Stimulated activated CD4-positive, alpha-beta T cell treated with anti-CD3 and anti-CD28 coated beads, TNF-alpha, amount 100 ng/mL, for 4 hours (primary cell): ENCODE measurements at places on chromosomes 6 and 20.
A peak's percentile ranks its signal among the peaks of the same experiment; 100 is the strongest.

DNA sequence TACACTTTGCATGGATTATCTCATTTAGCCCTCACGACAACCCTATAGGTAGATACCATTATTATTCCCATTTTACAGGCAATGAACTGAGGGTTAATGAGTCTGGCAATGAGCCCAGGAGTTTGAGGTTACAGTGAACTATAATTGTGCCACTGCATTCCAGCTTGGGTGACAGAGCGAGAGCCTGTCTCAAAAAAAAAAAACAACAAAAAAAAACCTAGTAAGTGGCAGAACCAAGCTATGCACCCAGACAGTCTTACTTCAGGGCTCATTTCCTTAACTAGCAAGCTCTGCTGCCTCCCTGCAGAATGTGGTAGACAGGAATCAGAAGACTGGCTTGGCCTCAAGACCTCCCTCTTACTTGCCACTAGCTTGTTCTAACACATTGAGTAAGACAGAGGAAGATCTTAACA is 71.9 kb upstream of the RREB1 start:
- no peak for DNase-seq

- no peak for DNase-seq
Observed at GRCh38 chr6:10763006-10763405, 15.4 kb downstream of the TMEM14B start.

DNA sequence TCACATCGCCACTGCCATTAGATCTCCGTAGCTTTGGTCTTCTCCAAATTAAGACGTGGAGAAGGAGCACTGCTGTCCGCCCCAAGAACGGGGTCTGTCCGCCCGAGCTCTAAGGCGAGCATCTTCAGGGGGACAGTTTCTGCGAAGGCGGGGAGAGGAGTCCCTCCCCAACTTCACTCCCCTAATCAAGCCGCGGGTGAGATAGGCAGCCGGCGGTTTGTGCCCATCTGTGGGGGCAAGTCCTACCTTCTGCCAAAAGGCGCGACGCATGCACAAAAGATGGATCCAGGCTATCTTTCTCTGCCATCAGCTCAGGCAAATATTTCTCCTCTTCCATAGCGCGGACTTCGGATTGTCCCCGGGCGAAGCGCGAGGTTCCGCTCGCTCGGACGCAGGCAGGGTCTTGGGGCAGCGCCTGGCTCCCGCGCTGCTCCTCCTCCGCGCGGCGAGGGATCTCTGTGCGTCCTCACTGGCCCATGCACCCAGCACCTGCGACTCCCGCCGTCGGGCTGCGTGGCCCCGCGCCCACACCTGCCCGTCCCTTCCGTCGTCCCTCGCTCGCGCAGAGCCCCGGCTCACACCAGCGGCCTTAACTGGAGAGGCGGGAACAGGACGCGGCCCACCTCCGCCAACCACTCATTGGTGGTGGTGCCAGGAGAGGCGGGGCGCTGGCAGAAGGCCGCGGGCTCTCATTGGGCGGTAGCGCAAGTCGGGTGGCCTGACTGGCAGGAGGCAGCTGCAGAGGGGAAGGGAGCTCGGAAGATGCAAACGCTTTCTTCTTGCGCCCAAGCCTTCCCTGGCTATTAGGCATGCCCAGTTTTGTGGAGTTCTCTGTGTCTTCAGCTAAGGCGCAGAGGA is at the start of gene KHDRBS2:
Gene KHDRBS2 (minus strand): TSS at position 614 of the 858 bp plus-strand sequence.
- no peak for DNase-seq

- no peak for DNase-seq
Observed at GRCh38 chr20:40589581-40589980, 99.5 kb downstream of the MAFB start.

GRCh38 chr20:13274275-13274861 is 53.3 kb downstream of the ISM1 start:
- no peak for DNase-seq

DNA sequence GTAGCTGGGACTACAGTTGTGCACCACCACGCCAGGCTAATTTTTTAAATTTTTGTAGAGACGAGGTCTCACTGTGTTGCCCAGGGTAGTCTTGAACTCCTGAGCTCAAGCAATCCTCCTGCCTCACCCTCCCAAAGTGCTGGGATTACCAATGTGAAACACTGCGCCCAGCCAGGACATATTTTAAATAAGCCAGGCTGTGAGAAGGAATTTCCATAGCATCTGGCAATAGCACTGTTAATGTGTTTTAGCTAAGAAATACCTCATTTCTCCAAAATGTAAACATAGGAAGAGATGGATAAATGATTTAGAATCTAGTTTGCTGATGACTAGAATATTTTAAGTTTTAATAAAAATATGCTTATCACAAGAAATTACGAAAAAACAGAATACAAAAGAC is 27.0 kb upstream of the SLA2 start:
- DNase-seq = no peak

- DNase-seq = no peak
Observed at GRCh38 chr6:108277831-108278230, 17.0 kb upstream of the SNX3 start.

GRCh38 chr6:15194453-15194852 is 51.4 kb upstream of the JARID2 start:
- DNase-seq = no peak

- no peak for DNase-seq
Observed at GRCh38 chr6:20846602-20847028, 312.4 kb downstream of the CDKAL1 start.

DNA sequence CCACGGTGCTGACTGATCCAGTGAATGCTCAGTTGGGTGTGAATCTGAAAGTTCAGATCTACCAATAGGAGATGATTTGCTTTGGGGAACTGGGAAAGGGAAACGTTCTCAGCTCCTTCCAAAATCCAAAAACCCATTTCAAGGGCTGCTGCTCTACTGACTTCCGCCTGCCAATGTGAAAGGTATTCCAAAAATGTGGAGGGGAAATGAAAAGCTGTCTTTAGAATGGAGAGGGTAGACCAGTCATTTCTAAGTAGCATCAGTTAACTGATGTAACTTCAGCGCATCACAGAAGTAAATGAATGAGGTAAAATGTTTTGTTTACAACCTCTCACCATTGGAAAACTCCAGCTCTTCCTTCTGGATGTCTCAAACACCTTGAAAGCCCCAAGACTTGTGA is 19.6 kb upstream of the EYA2 start:
- DNase-seq = no peak

DNA sequence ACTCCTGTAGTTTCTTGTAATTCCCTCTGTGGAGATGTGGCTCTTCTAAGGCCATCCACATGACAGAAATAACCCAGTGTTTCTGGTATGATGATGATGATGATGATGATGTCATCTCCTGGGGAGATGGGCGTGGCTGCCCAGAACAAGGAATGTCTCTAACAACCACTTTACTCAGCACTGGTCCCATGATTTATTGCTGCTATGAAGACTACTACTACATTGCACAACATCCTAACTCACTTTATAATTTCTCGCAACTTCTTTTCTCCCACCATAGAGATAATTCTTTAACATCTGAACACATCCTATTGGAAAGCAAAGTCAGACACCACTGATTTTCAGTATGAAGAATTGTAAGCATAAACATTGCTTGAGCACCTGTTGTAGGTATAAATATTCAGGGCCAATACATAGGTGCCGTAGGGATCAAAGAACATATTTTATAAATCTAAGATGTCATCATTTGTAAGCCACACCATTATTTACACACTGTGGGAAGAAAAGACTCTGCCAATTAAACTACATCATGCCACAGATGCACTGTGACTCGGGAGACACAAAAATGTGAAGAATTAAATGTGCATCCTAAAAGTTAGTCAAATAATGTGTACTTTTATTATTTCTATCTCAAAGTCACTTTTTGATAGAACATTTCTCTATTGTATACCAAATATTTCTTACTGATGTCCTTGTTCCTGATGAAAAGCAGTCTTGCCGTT is 6.4 kb downstream of the TPMT start:
- DNase-seq = no peak

- no peak for DNase-seq
Observed at GRCh38 chr6:146305092-146305491, 238.5 kb upstream of the RAB32 start.

- no peak for DNase-seq
Observed at GRCh38 chr20:63080411-63080810, 73.6 kb upstream of the BHLHE23 start.

- no peak for DNase-seq
Observed at GRCh38 chr20:13430346-13431002, 208.3 kb downstream of the TASP1 start.

DNA sequence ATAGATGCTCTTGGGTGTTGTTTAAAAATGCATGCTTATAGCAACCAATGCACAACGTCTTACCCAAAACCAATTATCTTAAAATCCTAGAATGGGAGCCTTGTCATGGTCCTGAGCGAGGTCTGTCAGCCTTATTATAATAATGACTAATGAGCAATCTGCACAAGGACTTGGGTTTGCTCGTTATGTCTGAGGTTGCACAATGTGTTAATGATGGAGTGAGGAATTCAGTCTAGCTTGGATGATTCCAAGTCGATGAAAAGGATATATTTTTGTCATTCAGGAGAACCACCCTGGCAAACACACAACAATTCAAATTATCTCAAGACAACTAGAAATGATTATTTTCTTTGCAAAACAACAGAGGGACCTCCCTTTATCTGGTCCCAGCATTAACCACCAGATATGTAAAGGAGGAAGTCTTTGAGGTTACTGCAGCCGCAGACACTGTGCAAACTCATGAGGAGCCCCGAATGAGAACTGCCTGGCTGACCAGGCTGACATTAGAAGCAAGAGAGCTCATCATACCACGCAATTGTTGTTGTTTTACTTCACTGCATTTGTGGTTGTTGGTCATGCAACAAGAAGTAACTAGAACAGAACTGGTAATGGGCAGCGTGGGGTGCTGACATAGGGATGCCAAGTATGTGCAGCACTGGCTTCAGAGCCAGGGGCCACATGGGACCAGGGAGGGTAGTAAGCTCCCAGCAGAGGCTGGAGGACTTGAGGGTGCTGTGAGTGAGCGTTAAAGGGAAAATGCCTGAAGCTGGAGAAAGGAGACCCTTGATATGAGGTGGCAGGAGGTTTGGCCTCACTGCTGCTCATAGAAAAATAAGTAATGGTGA is 488.3 kb downstream of the CDH26 start:
- no peak for DNase-seq

- no peak for DNase-seq
Observed at GRCh38 chr20:13396022-13396421, 174.9 kb downstream of the ISM1 start.

DNA sequence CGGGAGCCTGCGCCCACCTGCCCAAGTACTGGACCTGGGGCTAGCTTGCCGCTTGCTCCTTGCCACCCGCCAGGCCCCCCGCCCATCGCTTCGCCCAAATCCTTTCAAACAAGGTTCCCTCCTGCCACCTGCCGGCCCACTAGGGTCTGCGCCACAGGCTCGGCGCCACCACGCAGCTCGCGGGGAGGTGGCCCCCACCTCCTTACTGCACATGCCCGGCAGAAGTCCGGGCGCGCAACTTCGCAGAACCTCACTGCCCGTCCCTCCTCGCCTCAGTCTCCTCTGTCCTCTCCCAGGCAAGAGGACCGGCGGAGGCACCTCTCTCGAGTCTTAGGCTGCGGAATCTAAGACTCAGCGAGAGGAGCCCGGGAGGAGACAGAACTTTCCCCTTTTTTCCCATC is 11.2 kb downstream of the GNAS-AS1 start:
- peak; percentile 22 for DNase-seq

DNA sequence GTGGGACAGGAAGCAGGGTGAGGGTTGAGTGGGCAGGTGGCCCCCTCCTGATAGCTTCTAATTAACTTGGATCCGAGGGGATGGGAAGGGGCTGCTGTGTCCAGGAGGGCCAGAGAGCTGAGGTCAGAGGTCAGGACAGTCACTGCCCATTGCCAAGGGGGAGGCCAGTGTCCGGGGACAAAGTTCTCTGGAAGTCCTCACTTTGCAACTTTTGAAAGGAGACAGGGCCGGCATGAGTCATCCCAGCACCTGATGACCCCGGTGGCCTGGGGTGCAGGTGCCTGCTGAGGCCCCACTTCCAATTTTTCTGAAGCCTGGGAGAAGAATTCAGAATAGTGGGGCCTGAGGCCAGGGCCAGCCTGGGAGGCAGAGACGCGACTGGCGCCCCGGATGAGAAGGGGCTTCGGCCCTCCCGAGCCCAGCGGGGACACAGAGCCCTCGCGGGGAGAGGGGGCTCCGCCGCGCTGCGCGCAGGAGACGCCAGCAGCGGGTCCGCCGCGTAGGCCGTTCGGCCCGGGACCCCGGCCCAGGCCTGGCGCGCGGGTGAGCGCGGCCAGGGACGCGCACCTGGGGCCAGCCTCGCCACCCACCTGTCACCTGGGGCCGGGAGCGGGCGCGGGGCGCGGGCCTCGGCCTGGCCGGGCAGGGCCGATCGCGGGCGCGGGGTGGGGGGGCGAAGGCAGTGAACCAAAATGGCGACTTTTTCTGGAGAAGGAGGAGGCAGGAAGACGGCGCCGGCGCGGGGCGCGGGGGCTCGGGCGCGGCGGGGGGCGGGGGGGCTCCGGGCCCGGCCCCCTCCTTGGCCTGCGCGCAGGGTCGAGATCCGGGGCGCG is 586 bp downstream of the ZNF512B start:
- DNase-seq = peak; percentile 41

- no peak for DNase-seq
Observed at GRCh38 chr6:71725126-71725470, 161.3 kb upstream of the RIMS1 start.

- DNase-seq = no peak
Observed at GRCh38 chr20:57667924-57668782, 41.7 kb downstream of the PMEPA1 start.

DNA sequence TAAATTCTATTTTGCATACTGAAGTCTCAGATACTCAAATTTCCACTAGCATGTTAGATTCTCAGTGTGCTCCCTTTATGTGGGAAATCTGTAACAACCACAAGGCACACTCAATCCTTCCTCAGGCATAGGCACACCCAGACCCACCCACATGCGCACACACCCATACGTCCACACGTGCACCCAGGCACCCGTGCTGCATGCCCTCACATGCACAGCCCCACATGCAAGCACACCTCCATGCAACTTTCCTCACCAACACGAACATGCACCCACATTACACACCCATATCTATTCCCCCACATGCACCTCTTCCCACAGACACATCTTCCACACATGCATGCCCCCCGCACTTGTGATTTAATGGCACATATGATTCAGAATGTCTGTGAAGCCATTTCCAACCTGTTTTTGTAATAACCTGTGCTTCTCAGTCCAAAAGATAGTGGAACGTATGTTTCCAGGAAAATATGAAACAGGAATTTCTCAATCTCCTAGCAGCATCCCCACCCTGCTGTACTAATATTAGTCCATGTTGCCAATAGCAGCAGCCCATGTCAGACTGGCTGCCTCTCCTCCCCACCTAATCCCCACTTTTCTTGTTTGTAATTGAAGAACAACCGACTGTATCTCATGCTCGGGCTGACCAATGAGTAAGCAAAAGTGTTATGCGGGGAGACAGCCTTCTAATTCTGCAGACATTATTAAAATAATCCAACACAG is 11.3 kb upstream of the CYP24A1 start:
- no peak for DNase-seq

- DNase-seq = no peak
Observed at GRCh38 chr6:169792306-169793015, 41.0 kb downstream of the ERMARD start.
